ENCODE measurements at places on chromosomes 5 and 9. TPM values are rescaled to one million over a fixed set of nuclear protein-coding genes. Genes with fewer than 3 reads are reported as not detected.

SAXO1 gene
- total RNA-seq, result not detected

AIF1L gene
- 52.5 TPM for total RNA-seq

TPPP gene
- 0.46 TPM for total RNA-seq

RMI1 gene
- total RNA-seq, result 3.4 TPM

- DNase-seq, result no peak
Observed at GRCh38 chr9:116223926-116224325, 70.3 kb downstream of the PAPPA start.

- DNase-seq, result no peak
Observed at GRCh38 chr5:138028971-138029365, 3.9 kb downstream of the FAM13B start.

GRCh38 chr9:72691671-72692070 is 170.3 kb downstream of the TMC1 start:
- no peak for DNase-seq

GRCh38 chr9:18786196-18786595 is 246.8 kb downstream of the SAXO1 start:
- DNase-seq, result no peak

DNA sequence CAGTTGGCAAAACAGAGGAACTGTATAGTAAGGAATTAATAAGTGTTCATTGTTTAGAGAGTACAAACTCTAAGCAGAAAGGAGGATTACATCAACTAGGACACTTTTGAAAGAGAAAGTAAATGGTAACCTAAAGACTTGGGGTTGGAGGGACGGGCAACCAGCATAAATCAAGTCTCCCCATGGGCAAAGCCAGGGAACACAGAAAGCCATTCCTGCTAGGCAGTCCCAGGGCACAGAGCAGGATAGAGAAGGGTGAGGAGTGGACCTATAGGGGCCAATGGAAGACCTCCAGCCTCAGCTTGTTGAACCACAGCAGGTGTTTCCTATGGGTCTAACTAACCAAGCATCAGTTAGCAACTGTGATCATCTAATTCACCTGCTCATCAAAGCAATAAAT is 9.2 kb upstream of the ERAP1 start:
- no peak for DNase-seq

DNA sequence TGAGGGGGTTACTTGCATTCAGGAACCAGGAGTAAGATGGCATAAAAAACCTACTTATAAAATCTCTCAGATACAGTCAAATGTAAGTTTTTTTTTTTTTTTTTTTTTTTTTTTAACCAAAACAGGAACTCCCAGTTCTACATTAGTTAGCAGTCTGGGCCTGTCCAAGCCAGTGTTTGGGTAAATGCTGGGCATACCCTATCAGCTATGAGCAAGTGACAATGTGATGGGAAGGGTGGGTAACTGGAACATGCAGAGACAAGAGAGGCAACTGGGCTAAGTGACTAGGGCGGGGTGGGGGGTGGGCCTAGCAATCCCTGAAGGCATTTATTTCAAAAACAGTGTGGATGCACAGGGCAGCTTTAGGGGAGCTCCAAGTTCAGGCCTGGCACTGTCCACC is 2.3 kb downstream of the NMRK1 start:
- DNase-seq, result no peak

DNA sequence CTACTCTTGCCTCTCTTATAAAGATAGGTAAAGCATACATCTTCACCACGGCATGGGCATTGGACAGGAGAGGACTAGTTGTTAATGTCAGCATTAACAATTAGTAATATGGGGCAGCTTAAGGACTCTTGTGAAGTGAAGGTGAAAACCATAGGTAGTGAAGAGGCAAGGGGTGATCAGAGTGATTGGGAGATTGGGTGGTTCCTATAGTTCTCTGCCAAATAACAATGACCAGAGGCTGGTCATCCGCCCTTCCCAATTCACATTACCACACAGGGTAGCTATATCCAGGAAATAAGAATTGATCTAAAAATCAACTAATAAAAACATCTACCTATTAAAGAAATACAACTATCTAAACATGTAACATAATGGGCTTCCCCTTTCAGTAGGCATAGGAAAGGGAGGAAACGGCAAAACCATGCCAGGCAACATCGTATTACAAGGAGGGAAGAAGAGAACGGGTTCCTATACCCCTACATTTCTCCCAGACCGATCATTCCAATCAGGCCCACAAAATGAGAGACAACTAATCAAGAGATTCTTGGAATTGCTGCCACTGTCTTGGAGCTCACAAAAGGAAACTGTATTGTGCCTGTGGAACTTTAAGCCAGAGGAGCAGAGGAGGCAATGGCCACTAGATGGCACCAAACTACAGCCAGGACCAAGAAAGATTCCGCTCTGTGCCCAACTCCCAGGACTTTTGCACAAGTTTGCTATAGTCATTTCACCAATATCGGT is 121.6 kb downstream of the FBXL17 start:
- DNase-seq, result peak; percentile 40

- DNase-seq, result no peak
Observed at GRCh38 chr5:172245046-172245445, 38.5 kb downstream of the UBTD2 start.

DNA sequence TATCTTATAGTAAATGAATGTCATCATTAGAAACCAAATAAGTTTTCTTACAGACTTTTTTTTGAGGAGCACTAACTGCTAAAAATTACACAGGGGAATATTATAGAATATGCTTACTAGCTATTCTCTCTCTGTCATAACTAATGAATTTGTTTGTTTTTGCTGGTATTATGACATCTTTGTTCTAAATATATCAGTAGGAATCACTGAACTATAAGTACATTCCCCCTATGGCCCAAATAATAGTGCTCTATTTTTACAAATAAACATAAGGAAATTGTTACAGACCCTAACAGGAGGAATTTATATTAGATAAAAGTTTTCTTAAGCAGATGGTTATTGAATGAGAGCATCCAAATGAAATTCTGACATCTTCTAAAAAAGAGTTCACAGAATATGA is 83.0 kb upstream of the RIOK2 start:
- DNase-seq, result no peak

DNA sequence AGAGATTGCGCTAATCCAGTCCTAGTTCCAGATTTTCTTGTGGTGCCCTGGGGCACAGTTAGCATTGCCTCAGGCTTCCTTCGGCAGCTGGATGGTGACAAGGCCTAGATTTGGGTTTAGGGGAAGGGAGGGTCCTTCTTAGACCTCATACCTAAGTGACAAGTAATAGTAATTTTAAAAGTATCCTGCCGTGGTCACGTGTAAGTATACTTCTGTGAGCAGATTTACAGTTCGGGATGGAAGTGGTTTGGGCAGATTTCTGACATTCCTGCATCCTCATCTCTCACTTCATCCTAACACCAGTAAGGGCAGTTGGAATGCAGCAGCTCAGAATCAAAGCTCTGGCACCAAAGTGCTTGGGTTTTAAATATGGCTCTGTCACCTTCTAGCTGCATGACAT is 71.6 kb downstream of the LRRC70 start:
- no peak for DNase-seq

DNA sequence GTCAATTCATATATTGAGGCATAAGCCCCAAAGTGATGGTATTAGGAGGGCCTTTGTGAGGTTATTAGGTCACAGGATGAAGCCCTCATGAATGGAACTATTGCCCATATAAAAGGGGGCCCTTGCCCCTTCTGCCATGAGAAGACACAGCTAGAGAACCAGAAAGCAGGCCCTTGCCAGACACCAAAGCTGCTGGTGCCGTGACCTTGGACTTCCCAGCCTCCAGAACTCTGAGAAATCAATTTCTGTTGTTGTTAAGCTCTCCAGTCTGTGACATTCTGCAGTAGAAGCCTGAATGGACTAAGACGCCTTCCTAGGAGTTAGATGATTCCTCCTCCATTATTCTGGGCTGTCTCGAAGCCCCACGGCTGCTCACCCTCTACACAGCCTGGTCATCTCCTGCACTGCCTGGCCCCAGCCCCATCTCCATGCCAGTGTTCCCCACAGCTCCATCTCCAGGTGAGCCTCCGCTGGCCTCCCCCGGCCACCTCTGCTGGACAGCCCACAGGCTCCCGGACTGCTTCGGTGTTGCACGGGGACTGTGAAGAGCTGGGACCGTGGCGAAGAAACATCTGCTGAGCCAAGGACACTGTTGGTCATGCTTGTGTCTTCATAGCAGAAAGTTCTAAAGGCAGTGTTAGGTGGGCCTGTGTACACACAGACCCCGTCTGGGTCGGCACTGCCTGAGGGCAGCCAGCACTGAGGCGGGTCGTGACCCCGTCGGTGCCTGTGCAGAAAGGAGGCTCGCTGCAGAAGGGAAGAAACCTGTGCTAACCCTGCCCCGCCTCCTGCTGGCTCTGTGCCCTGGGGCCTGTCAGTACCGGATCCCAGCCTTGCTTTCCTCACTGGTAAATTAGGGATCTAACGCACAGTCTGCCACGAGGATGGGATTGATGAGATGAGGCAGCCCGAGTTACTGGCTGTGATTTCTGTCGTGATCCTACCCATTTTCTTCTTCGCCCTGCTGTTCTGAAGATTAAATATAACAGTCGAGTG is 55.1 kb upstream of the CNOT6 start:
- no peak for DNase-seq

GRCh38 chr5:15533129-15533893 is 33.3 kb downstream of the FBXL7 start:
- no peak for DNase-seq

DNA sequence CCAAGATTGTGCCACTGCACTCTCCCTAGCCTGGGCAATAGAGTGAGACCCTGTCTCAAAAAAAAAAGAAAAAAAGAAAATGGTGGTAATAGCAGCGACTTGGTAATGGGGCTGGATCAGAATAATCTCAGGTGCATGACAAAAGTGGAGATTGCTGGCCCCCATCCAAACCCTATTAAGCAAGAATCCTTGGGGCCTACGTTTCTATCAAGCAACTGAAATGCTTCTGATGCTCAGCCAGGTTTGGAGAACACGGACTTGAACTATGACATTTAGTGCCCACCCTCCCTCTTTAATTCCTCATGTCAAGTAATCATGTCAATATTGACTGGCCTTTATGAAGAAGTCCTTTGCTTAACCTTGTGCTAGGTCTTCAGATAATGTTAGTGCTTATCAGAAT is 6.6 kb downstream of the C5orf52 start:
- DNase-seq, result no peak

DNA sequence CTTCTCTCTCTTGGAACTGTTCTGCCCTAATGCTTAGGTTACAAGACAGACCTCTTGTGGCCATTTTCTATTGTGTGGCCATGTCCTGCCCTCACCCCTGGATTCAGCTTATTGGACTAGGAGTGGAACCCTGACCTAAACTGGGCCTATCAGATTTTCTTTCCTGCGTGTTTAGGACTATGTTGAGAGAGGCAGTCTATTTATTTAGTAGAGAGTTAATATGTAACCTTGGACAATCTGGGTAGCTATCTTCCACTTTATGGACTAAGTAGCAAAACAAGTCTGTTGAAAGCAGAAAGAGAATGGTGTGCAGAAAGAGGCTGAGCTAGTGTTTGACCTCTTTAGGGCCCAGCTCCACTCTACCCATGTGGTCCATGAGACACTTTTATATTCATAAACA is 82.6 kb upstream of the SMIM32 start:
- DNase-seq, result no peak

DNA sequence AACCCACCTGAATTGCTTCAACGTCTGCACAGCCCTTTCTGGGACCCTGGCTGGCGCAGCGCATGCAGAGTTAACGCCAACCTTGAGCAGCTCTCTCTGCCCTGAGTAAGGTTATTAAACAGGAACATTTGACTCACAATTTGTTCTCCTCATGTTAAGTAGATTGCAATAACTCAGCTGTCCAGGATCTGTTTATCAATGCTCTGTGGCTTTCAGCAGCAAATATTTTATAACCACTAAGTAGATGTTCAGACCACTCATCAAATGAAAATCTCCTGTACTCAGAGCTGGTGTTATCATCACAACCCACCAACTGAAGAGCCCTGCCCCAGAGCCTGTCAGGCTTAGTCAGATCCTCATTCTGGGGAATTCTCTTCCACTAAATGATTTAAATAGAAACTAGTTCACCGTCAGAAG is 403.0 kb downstream of the ZNF608 start:
- peak; percentile 61 for DNase-seq

Data from epithelial cell of proximal tubule (primary cell).